Adrenal gland (tissue), 19 donors: ENCODE measurements at places on chromosomes 3 and 15.

DNA sequence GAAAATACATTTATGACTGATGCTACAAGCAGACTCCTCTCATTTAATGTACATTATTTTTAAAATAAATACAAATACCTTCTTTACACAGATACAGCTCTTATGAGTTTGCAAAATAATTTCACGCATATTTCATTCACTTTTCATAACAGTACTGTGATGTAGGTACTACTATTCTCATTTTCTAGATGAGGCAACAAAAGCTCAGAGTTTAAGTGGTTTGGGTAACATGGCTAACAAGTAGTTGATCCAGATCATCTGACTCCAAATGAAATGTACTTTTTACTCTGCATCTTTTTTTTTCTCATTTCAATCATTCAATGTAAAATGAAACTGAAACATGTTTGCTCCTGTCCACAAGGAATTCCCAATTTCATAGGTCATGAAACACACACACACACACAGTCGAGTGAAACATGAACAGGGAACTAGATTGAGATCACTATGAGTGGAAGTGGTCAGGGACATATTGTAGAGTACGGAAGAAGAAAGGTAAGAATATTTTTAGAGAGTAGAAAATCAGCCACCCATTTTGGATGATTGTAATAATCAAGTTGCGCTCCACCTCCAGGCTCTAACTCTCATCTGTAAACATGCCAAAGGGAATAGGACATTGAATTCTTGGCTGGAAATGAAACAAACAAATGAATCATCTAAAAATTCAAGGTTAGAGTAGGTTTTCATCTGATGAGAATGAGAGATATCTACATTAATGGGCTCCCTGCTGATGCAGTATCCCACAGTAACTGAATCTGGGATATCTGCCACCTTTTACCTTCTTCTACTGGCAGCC lies 92.4 kb downstream of the CLDN1 start:
- DNase-seq: no peak

DNA sequence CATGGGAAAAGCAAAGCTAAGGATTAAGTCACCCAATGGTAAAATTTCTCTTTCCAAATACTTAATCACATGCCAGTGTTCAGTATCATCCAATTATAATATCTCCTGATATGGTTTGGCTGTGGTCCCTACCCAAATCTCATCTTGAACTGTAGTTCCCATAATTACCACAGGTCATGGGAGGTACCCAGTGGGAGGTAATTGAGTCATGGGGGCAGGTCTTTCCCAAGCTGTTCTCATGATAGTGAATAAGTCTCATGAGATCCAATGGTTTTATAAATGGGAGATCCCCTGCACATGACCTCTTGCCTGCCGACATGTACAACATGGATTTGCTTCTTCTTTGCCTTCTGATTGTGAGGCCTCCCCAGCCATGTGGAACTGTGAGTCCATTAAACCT lies 26.1 kb upstream of the NMB start:
- DNase-seq: no peak

DNA sequence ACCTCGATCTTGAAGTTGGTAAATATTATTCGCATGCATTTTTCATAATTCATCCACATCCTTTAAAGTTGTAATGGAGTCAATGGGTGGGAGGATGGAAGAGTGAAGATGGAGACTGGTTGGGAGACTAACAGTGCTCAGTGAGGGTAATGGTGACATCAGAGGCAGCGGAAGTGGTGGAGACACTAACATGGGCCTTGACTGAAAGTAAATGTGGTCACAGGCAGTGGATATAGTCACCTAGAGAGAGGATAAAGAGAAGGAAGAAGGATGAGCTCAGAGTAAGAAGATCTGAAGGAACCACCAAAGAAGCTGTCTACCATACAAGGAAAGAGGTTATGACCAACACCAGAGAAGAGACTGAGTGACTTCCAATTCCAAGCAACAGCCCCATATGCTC lies 281.6 kb upstream of the STT3B start:
- no peak for DNase-seq

DNA sequence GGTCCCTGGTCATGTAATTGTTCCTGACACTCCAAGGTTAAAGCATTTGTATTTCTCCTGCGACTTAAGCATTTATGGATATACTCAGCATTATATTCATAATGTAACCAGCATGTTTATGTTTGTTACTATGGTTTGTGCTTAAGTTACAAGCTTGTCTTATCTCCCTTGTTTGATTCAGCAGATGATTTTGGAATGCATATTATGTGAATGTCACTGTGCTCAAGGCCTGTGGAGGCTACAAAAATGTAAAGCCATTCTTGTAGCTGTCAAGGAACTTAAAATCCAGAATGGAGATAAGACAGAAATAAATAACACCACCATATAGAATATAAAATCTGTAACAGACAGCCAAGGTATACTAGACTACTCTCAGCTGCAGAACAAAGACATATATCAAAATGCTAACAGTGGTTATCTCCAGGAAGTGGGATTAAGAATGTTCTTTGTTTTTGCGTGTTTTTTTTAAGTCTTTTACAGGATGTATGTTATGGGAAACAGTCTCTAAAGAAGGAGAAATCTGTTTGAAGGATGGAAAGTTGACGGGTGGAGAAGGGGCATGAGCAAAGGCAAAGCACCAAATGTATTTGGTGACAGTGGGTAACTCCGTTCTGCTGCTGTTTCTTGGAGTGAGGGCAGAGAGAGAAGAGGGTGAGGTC lies 61.4 kb downstream of the IGF2BP2 start:
- no peak for DNase-seq

- no peak for DNase-seq
Observed at GRCh38 chr15:70528270-70528706, 235.1 kb downstream of the UACA start.

GRCh38 chr3:72919520-72919919 lies 31.7 kb downstream of the GXYLT2 start:
- no peak for DNase-seq

DNA sequence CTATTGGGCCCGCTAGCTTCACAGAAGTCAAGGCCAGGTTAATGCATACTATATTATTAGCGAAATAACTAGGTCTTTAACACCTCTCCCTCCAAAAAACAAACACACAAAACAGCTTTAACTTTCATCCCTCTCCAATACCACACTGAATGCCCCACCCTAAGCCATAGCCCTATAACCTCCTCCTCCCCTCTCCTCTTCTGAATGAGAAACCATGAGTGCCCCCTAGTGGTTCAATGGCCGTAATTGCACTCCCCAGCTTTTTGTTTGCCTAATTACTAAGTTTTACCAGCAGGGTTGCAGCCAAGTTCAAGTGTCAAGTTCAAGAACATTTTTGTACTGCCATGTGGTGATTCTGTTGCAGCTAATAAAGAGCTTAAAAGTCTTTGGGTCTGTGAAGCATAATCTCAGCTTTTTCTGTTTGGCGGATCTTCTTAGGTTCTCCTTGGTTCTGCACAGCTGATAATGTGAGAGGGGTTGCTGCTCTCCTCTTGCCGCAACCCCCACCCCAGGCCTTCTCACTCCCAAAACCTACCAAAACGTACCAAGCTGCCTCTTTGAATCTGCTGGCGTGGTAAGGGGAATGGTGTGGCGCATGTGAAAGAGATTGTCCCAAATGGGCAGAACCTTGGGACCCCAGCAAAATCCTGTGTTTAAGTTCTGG lies 57.9 kb downstream of the RPL22L1 start:
- DNase-seq: peak; percentile 81
